Head of caudate nucleus (tissue), 42 donors: ENCODE measurements at places on chromosomes 6 and 20.

DNA sequence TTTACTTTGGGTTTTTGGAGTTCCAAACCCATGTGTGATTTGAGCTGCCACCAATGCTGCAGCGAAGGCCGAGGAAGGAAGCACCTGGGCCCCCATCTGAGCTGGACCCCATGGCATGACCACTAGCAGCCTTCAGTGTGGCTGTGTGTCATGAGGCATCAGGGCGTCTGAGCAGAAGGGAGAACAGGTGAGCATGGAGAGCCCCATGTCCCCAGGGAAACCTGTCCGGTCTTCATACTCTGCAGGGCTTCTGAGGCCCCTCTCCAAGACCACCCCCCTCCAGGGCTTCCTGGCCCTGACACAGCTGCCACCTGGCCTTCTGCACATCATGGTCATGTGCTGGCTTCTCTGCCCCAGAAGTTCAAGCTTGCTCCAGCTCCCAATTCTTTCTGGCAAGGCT lies 169.1 kb upstream of the CST7 start:
- no peak for DNase-seq

DNA sequence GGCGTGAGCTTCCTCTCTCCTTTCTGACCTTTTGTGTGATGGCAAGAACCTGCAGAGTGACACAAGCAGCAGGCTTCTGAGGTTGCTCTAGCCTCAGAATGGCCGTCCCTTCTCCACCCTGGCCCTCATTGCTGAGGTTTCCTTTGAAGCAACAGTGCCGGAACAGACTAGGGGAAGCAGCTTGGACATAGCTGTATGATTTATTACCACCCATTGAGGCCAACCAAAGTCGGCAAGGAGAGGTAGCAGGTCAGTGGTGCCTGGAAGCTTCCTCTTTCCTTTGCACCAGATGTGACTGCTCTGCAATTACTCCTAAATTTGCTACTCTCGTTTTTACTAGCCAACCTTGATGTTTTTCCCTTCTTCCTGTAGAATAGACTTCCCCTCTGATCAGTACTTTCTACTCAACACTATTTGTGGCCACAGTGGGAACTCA lies 31.4 kb downstream of the PTPN1 start:
- DNase-seq = no peak

- no peak for DNase-seq
These were observed 284.9 kb upstream of the ECI2 start for GRCh38 chr6:4420160-4420865.

- DNase-seq = no peak
These were observed 79.2 kb upstream of the MAP3K4 start for GRCh38 chr6:160912411-160912810.

- DNase-seq = no peak
These were observed 25.5 kb upstream of the MANEA start for GRCh38 chr6:95551678-95552324.
